ENCODE measurements at places on chromosomes 3 and 15.

DNA sequence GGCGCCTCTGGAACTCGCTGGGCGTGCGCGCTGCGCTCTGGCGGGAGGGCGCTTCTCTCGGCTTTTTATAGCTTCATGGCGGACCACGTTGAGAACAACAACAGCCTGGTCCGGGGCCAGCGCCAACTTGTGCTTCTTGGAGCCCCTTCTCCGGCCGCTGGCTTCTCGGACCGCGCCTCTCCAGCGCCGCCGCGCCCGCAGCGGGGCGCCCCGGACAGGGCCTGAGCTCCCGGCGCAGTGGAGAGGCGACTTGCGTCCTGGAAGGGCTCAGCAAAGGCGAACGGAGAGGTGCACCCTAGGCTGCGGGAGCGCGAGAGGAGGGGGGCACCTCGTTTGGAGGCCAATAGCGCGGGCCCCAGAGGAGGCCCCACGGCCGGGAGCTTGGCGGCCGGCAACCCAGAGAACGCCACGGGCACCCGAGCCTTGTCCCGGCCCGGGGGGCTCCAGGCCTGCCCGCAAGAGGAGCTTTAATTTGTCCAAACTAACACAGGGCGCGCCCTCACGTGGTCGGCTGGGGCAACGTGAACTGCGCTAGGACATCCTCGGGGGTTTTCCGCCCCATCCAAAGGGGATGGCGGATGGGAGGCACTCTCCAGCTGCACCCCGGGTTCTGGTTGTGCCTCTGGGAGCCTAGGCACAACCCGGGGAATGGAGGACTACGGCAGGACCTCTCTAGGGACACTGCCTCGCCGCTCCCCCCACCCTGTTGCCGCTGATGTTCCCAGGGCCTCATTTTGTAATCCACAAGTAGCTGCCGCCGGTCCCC lies 37.8 kb downstream of the HMCES start:
- DNase-seq = peak; percentile 87

DNA sequence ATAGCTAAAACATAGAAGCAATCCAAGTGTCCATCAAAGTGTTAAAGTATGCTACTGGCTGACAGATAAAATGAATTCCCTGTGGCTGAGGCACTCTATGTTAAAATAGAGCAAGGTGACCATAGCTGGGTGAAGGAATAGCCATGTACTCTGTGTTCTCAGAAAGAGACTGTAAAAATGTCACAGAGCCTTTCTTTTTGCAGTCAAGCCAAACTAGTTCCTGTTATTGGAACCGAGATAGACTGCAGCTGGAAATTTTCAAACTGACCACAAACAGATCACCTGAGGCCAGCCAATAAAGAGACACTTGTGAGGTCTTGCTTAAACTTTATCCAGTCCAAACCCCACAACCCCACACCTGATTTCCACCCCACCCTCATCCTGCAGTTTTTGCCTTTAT lies 422.8 kb upstream of the NAALADL2 start:
- DNase-seq = no peak

DNA sequence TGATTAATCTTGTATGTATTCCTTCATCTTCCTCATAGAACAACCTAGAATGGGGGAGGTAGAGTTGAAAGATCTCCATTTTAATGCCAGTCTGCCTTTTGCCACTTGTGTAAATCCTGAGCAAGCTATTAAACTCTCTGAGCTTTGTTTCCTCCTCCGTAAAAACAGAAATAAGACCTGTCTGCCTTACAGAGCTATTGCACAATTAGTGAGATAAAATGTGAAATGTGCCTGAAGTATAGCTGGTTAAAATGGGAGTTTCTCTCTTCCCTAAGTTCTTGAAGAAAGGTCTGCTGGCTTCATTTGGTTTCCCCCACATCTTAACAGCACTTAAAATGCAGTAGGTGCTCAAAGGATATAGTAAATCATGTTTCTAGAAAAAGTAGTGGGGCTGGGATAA lies 19.0 kb downstream of the ALDH1A2 start:
- DNase-seq = no peak

DNA sequence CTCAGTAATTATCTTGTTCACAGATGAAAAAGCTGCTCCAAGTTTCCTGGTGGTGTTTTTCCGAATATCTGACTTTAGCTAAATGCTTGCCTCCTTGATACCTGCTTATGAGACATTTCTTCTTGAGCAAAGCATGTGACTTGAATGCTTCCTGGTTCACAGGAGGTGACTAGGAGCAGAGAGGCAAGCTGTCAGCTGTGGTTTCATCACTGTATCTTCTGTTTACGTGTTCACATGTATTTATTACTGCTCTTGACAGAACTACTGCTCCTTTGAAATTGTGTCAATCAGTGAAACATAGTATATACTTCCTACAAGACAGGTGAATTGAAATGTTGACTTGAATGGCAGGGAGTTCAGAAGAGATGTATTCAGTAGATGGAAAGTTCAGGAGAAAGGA lies 8.9 kb upstream of the SPPL2A start:
- DNase-seq = peak; percentile 24
